ENCODE measurements at places on chromosomes 11 and 22. TPM values are rescaled to one million over a fixed set of nuclear protein-coding genes. Genes with fewer than 3 reads are reported as not detected.

DNA sequence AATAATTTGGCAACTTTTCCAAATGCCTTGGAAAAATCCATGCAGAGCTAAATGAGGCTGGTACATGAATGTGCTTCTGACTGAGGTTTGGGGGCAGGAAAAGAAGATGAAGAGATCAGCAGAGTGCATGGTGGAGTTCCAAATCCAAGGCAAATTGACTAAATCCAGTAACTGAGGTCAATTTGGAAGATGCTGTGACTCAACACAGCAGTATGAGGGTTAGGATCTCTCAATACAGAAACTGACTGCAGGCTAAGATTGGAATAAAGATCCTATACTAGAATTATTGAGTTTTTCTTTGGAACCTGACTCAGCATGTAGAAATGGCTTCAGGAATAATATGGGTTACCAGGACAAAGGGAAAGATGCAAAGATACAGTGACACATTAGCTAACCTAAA, 99.3 kb upstream of the FAT3 start:
- H3K27ac ChIP-seq: no peak overlapping the region
- no peak overlapping the region for H3K4me3 ChIP-seq
- no peaks in the 10 kb centered on the region for H3K4me1 ChIP-seq

DNA sequence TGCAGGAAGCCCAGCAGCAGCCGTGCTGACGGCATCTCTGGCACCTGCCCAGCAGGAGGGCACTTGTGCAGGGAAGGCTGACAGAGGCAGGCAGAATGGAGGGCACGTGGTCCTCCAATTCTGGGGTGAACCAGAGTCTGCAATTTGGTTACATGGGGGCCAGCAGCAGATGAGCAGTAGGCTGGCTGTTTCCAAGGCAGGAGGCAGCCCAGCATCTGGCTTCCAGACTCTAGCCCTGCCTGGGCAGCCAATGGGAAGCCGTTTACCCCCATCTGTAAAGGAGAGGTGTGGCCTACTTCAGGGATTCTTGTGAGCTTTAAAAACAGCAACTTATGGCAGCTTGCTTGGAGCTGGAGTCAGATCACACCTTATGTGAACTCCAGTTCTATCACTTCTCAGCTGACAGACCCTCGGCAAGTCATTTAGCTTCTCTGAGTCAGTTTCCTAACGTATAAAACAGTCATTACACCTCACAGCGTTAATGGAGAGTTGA, 27.9 kb upstream of the RASL10A start:
- peak; percentile 92 for DNase-seq
- H3K27me3 ChIP-seq: no peaks in the 10 kb centered on the region
- no peak overlapping the region for H3K4me3 ChIP-seq

DNA sequence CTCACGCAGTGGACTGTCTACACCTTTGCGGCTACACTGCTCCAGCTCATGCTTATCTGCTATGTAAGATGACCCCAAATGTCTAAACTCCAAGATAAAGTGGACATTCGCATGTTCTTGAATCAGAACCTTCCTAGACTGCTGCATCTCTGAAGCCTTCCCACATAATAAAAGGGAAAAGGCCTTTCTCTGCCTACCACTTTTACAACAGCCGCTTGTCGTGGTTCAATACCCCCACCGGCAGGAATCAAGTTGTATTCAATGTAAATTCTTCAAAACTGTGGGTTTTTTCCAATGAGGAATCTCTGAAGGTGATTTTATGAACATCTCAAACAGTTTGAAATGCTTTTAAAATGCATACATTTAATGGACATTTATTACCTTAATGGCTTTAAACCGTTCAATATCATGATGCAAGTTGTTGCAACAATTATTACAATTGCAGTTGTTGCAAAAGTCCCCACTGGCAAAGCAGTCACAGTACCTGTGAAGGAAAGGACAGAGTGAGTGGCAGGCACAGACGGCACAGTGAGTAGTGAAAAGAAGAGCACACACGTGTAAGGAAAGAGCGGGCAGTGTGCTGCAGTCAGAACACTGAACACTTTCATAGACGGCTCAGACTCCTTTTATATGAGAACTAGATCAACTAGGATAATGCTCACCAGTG, 31.2 kb downstream of the GAL start:
- no peaks in the 10 kb centered on the region for H3K36me3 ChIP-seq
- H3K4me1 ChIP-seq: no peaks in the 10 kb centered on the region
- H3K27ac ChIP-seq: no peak overlapping the region
- no peaks in the 10 kb centered on the region for H3K27me3 ChIP-seq
- DNase-seq: no peak

GRCh38 chr11:116742104-116742503, 30.7 kb downstream of the BUD13 start:
- H3K36me3 ChIP-seq: no peaks in the 10 kb centered on the region
- no peaks in the 10 kb centered on the region for H3K27me3 ChIP-seq
- no peak for DNase-seq
- H3K4me3 ChIP-seq: no peak overlapping the region
- H3K27ac ChIP-seq: no peak overlapping the region
- H3K4me1 ChIP-seq: no peaks in the 10 kb centered on the region

DNA sequence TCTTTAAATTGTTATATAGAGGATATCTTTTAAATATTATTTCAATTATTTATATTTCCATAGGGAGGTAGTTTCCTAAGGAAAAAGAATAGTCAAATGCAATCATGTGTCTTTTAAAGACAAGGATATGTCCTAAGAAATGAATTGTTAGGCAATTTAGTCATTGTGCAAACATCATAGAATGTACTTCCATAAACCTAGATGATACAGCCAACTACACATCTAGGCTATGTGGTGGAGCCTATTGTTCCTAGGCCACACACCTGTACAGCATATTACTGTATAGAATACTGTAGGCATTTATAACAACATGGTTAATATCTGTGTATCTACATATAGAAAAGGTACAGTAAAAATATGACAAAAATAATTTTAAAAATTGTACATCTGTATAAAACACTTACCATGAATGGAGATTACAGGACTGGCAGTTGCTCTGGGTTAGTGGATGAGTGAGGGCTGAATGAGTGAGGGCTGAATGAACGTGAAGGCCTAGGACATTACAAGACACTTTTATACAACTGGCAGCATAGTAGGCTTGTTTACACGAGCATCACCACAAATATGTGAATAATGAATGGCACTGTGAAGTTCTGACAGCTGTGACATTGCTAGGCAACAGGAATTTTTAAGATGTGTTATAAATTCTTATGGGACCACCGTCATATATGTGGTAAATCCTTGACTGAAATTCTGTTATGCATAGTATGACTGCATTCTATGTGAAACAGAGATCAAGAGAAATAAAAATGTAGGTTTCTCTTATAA, 1879.0 kb upstream of the RAG2 start:
- H3K36me3 ChIP-seq: no peaks in the 10 kb centered on the region
- no peaks in the 10 kb centered on the region for H3K27me3 ChIP-seq
- H3K4me3 ChIP-seq: no peak overlapping the region
- no peak for DNase-seq
- no peak overlapping the region for H3K27ac ChIP-seq
- no peaks in the 10 kb centered on the region for H3K4me1 ChIP-seq

DNA sequence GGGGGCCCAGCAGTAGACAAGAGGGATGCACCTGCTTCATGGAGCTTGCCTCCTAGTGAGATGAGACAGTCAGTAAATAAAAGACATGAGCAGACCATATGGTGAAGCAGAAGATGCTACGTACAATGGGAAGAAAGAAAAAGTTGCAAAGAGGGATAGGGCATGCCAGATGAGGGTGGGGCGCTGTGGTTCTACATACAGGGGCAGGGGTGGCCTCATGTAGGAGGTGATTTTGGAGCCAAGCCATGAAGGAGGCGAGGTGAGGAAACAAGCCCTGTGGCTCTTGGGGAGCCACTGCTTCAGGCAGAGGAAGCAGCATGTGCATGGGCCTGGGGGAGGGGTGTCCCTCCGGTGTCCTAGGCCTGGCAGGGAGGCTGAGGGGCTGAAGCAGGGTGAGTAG, 15.2 kb downstream of the NAT10 start:
- no peak overlapping the region for H3K4me3 ChIP-seq
- no peak for DNase-seq
- H3K36me3 ChIP-seq: peaks cover 80% of the 10 kb centered on the region

The OR8A1 gene
- not detected for total RNA-seq

The MMP8 gene
- not detected for total RNA-seq

DNA sequence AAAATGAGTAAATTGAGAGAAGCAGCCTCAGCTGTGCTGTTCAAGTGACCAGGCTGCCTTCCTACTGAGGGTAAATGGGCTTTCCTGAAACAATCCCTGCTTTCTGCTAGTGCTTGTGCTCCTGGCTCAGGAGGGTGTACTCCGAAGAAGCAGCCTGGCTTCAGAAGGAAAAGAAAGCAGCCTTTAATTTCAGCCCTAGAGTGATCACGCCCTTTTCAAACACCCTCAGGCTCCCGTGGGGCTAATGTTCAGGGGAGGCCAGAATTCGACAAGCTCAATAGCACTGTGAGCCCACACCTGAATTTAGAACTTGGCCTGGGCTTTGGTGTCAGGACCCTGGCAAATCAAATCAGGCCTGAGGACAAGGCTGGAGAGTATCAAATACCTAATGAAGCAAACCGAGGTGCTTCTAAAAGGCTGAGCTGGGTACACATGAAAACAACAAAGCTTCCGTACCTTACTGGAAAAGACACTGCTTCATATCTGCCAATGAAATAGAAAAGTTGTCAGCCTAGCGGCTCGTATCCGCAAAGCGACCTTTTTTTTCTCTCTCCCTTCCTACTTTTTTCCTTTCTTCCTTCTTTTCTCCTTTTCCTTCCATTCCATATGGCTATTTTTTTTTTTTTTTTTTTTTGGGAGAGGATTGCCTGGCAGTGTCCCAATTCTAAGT, 387.8 kb downstream of the SOX6 start:
- no peak overlapping the region for H3K4me3 ChIP-seq
- H3K27me3 ChIP-seq: no peaks in the 10 kb centered on the region
- no peak for DNase-seq
- H3K4me1 ChIP-seq: peaks cover 25% of the 10 kb centered on the region
- H3K27ac ChIP-seq: peak overlapping the region; percentile 13

- H3K27me3 ChIP-seq: no peaks in the 10 kb centered on the region
- no peak for DNase-seq
- peaks cover 11% of the 10 kb centered on the region for H3K4me1 ChIP-seq
- H3K4me3 ChIP-seq: no peak overlapping the region
- no peak overlapping the region for H3K27ac ChIP-seq
- H3K36me3 ChIP-seq: no peaks in the 10 kb centered on the region
Measured at GRCh38 chr11:73047773-73048371, 94.2 kb downstream of the FCHSD2 start.

DNA sequence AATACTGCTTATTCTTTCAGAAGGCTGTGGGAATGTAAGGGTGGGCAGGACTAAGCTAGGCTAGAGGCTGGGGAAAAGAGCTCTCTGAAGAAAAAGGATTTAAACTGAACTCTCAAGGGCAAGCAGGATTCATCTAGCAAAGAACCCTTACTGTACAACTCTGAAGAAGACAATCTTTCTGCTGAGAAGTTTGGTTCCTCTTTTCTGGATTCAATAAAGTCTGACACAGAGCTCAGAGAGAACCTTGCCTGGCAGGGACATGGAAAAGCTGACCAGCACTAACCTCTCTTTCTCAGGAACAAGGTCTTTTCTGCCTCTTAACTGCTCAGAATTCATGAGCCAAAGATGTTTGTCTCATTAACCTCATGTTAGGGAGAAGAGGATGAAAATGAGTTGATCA, 388.4 kb upstream of the DDI1 start:
- no peaks in the 10 kb centered on the region for H3K36me3 ChIP-seq
- H3K4me1 ChIP-seq: no peaks in the 10 kb centered on the region
- H3K27ac ChIP-seq: no peak overlapping the region
- H3K27me3 ChIP-seq: no peaks in the 10 kb centered on the region
- H3K4me3 ChIP-seq: no peak overlapping the region
- DNase-seq: no peak

The OR52E1 gene
- not detected for total RNA-seq

DNA sequence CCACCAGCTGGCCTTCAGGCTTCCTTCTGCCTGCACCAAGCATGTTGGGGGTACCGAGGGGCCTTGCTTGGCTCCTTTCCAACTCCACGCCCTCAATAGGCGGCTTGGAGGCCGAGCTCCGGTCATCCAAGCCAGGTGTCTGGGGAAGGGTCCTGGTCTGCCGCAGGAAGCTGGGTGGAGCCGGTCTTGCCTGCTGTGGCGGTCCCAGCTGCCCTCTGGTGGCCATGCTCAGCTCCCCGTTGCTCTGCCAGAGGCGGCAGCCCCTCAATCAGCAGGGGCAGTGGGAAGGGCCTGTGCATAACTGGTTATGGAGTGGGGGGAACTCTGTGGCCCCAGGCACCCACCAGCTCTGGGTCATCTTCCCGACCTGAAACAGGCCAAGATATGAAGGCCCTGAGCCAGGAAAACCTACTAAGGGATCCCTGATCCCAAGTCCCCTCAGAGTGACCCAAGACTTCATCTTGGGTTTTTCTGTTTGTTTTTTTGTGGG, 3.2 kb downstream of the ARVCF start:
- no peaks in the 10 kb centered on the region for H3K4me1 ChIP-seq
- H3K4me3 ChIP-seq: no peak overlapping the region
- no peak overlapping the region for H3K27ac ChIP-seq
- H3K27me3 ChIP-seq: no peaks in the 10 kb centered on the region
- H3K36me3 ChIP-seq: no peaks in the 10 kb centered on the region

DNA sequence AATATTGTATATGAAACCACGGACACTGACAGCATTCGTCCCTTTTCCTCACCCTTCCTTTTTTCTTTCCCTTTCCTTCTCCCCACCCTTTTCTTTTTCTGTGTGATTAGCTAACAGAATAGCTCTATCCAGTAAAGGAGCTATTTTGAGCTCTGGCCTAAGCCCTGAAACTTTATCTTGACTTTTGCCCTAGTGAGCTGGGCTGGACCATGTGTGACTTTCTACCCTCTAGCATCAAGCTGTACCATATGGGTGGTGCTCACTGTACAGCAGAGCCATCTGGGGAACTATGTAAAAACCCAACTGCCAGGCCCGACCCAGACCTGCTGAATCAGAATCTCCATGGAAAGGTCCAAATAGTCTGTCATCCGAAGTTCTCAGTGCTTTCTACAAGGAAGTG, 21.9 kb upstream of the PANX1 start:
- no peak overlapping the region for H3K4me3 ChIP-seq
- H3K4me1 ChIP-seq: no peaks in the 10 kb centered on the region
- H3K27ac ChIP-seq: no peak overlapping the region
- no peak for DNase-seq
- H3K36me3 ChIP-seq: no peaks in the 10 kb centered on the region

DNA sequence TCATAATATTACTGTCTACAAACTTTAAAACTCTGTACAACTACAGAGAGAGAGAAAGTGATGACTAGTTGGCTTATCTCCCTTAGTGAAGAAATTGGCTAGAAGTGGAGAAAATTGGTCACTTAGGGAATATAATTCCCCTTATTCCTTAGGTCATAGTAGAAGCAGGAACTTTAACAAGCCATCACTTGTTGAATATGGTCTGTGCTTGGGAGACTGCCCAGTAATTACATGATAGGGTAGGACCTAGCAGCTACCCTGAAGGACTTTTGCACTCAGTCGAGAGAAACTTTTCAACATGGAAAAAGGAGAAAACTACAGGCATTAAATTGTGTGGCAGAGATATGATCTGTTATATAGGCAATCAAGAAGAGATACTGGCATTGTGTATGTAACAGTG, 576.5 kb upstream of the CCDC90B start:
- H3K4me3 ChIP-seq: no peak overlapping the region
- no peaks in the 10 kb centered on the region for H3K27me3 ChIP-seq
- no peak overlapping the region for H3K27ac ChIP-seq
- no peaks in the 10 kb centered on the region for H3K36me3 ChIP-seq

GRCh38 chr11:101010899-101011298, 118.7 kb downstream of the PGR start:
- H3K27ac ChIP-seq: no peak overlapping the region
- H3K4me1 ChIP-seq: no peaks in the 10 kb centered on the region
- no peaks in the 10 kb centered on the region for H3K27me3 ChIP-seq
- H3K4me3 ChIP-seq: no peak overlapping the region

- no peak overlapping the region for H3K4me3 ChIP-seq
- H3K36me3 ChIP-seq: no peaks in the 10 kb centered on the region
- H3K4me1 ChIP-seq: no peaks in the 10 kb centered on the region
- H3K27ac ChIP-seq: no peak overlapping the region
Measured at GRCh38 chr11:120029321-120029720, 108.6 kb downstream of the TRIM29 start.

All from pancreas (tissue), 10 donors.